A375 (cell line): ENCODE measurements at places on chromosomes 7 and 10. TPM values are rescaled to one million over a fixed set of nuclear protein-coding genes. Genes with fewer than 3 reads are reported as not detected.

Gene WIPF3
- 0.08 TPM in 1 of 2 replicates, not detected in the other for total RNA-seq

Gene ZNF503
- 2.3 and 3.2 TPM in 2 replicates for total RNA-seq

Gene SLC18A2
- not detected in 2 replicates for total RNA-seq

Gene PRSS2
- not detected in 2 replicates for total RNA-seq

Gene HOXA1
- total RNA-seq = 0.94 and 1.1 TPM in 2 replicates
